ENCODE measurements at places on chromosomes 3 and 15.

- no peak for DNase-seq
Observed at GRCh38 chr3:132605374-132605792, 8.3 kb downstream of the ACKR4 start.

GRCh38 chr3:146077181-146077580 is 83.8 kb downstream of the PLOD2 start:
- no peak for DNase-seq

GRCh38 chr15:59569477-59569876 is 42.1 kb upstream of the GCNT3 start:
- DNase-seq = no peak

DNA sequence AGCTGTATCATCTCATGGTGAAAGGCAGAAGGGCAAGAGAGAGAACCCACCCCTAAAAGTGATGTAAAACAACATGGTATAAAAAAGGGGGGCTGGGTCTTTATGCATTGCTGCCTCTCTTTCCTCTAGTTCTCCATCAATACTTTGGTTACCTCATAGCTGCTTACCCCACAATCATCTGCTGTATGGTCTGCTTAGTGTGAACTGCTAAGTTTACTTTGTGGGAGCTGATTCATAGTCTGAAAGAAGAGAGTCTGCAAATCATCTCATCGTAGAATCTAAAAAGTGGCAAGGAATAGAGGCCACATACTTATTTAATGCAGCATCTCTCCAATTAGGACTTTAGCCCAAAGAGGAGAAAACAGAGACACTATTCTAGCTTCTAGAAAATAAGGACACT is 546.8 kb downstream of the GBE1 start:
- DNase-seq = no peak

- DNase-seq = no peak
Observed at GRCh38 chr15:88680241-88681001, 41.6 kb downstream of the ISG20 start.

GRCh38 chr3:53815651-53816050 is 30.6 kb downstream of the CHDH start:
- peak; percentile 11 for DNase-seq

DNA sequence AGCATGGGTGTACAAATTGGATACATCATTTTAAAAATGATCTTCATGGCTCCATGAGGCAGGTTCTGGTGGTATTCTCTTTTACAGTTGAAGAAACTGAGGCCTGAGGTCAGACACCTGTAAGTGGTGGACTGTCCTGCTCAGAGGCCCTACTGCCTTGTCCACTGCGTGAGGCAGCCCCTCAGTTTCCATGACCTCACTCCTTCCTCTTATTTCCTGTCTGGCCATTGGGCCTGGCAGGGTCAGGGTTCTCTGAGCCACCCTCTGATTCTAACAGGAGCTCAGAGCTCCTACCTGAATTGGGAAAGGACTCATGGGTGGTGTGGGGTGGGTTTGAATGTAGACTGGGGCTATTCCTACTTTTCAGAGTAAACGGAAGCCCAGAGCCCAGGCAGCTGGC is 17.5 kb downstream of the PLEKHO2 start:
- no peak for DNase-seq

DNA sequence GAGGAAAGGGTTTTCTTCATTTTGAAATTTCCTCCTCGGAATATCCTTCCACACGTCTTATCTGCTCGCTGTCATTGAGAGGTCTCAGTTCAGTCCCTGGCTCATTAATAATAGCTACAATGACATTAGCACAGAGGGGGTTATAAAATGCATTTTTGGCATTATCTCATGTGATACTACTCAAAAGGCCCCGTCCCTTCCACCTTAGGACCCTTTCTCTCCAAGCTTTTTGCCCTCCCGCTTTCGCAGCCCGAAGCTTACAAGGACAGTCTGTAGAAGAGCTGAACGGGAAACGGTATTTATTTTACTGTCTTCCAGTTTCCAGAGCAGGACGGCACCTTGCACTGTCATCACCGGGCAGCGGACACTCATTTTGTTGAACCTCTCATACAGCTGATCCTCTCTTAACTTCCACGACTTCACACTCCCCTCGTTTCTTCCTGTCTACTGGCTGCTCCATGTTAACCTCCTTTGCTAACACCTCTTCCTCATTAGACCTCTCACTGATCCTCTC is 5.6 kb upstream of the PLEKHO2 start:
- no peak for DNase-seq

- DNase-seq = no peak
Observed at GRCh38 chr3:175893566-175893965, 1034.4 kb downstream of the NAALADL2 start.

- no peak for DNase-seq
Observed at GRCh38 chr3:35946121-35946853, 307.0 kb downstream of the ARPP21 start.

- DNase-seq = no peak
Observed at GRCh38 chr3:141561426-141562034, 74.7 kb downstream of the RASA2 start.

GRCh38 chr15:40336744-40337122 is 4.0 kb downstream of the CCDC9B start:
- DNase-seq = no peak

GRCh38 chr3:43434431-43434830 is 148.1 kb downstream of the SNRK start:
- no peak for DNase-seq

Measured in glutamatergic neuron (in vitro differentiated cells).